Osteocyte (in vitro differentiated cells): ENCODE measurements at places on chromosomes 3 and 15. TPM values are rescaled to one million over a fixed set of nuclear protein-coding genes. Genes with fewer than 3 reads are reported as not detected.

GRCh38 chr3:154184582-154184981, 63.4 kb downstream of the ARHGEF26 start:
- no peak overlapping the region for H3K27ac ChIP-seq
- H3K27me3 ChIP-seq, result no peaks in the 10 kb centered on the region
- H3K4me1 ChIP-seq, result peaks cover 18% of the 10 kb centered on the region
- DNase-seq, result no peak

- no peak overlapping the region for H3K27ac ChIP-seq
- H3K4me3 ChIP-seq, result no peak overlapping the region
- DNase-seq, result peak; percentile 48
- H3K36me3 ChIP-seq, result peaks cover 52% of the 10 kb centered on the region
These were observed 49.1 kb downstream of the KLHL25 start for GRCh38 chr15:85745525-85746150.

DNA sequence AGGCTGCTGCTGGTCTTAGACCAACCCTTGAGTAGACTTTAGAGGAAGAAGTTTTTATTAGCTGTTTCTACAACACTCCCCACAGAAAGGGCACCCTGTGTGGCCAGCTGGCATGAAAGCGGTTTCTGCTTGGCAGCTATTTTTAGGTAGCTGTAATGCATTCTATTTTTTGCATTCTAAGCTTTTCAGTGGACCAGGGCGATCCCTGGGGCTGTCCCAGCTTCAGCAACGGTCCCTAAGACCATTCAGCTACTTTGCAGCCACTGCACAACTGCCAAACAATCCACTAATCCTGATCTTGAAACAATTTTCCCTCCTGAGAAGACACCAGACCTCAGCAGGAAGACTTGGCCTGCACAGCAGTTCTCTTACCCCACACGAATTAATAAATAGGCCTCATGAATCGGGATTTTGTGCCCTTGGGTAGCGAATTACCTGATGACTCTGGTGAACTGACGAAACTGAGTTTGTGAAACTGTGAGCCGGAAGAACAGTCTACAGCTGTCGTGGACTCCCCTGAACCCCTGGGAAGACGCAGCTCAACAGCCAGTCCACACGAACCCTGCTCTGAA, 14.6 kb upstream of the TFRC start:
- peaks cover 9% of the 10 kb centered on the region for H3K27me3 ChIP-seq
- no peak overlapping the region for H3K27ac ChIP-seq
- no peaks in the 10 kb centered on the region for H3K36me3 ChIP-seq
- H3K4me3 ChIP-seq, result no peak overlapping the region
- no peak for DNase-seq

GRCh38 chr3:68819361-68819760, 113.0 kb downstream of the TAFA4 start:
- H3K4me1 ChIP-seq, result no peaks in the 10 kb centered on the region
- no peak overlapping the region for H3K4me3 ChIP-seq
- H3K27ac ChIP-seq, result no peak overlapping the region
- H3K36me3 ChIP-seq, result no peaks in the 10 kb centered on the region

The FSIP1 gene
- total RNA-seq, result 0.31 and 0.54 TPM in 2 replicates

The ACOX2 gene
- 0.51 TPM in 1 of 2 replicates, not detected in the other for total RNA-seq

The CCR4 gene
- total RNA-seq, result not detected in 2 replicates

The SGO1 gene
- total RNA-seq, result 2.7 and 3.1 TPM in 2 replicates

The ALDH1A2 gene
- 0.48 and 0.78 TPM in 2 replicates for total RNA-seq
